DMS79 (cell line): ENCODE measurements at places on chromosomes 7 and 10.

DNA sequence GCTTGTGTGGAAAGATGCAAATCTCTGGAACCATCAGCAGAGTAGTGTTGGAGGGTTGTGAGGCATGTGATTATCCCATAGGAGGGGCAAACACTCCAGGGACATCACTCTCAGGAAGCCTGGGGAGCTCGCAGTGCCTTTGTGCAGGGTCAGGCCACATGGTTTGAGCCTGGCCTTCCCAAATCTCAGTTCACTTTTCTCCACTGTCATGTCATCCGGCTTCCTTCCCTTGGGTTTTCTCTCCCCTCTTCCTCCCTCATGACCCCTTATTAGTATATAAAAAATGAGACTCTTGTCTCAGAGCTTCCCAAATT lies 20.4 kb downstream of the TSPAN14 start:
- no peak for DNase-seq

GRCh38 chr10:120402147-120402766 lies 54.8 kb upstream of the PLPP4 start:
- DNase-seq, result no peak

DNA sequence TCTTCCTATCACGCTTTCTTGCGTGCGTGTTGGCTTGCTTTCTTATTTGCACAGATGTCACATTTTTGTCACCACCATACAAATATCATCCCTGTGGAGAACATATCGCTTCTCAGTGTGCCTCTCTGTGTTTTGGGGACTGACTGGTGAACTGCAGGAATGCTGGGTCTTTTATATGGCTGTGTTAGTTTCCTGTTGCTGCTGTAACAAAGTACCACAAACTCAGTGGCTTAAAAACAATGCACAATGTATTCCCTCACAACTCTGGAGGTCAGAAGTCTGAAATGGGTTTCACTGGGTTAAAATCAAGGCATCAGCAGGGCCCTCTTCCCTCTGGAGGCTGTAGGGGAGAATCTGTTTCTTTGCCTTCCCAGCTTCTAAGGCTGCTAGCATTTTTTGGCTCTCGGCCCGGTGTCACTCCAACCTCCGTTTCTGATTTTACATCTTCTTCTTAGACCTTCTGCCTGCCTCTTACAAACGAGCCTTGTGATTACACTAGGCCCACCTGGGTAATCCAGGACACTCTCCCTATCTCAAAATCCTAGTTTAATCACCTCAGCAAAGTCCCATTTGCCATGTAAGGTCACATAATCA lies 82.0 kb downstream of the LRMDA start:
- DNase-seq, result no peak

GRCh38 chr7:154375956-154376355 lies 323.8 kb downstream of the DPP6 start:
- no peak for DNase-seq
